Aorta (tissue), 5 donors: ENCODE measurements at places on chromosomes 7 and 10.

DNA sequence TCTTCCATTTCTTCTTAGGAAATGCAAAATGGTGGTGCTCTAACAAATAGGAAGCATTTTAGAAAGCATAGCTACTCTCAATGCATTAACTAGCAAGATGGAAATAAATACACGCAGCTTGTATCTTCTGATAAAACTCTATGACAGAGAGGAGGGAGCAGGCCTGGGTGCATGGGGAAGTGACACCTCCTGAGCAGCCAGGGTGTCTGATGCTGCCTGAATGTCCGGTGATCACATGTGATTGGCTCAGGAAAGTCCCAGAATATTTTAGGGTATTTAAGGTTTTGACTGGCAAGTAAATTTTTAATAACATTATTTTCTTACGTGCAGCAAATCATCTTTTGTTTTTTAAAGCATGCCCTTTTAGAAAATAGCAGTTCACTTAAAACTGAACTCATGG, 261.0 kb upstream of the KLF6 start:
- DNase-seq: no peak

DNA sequence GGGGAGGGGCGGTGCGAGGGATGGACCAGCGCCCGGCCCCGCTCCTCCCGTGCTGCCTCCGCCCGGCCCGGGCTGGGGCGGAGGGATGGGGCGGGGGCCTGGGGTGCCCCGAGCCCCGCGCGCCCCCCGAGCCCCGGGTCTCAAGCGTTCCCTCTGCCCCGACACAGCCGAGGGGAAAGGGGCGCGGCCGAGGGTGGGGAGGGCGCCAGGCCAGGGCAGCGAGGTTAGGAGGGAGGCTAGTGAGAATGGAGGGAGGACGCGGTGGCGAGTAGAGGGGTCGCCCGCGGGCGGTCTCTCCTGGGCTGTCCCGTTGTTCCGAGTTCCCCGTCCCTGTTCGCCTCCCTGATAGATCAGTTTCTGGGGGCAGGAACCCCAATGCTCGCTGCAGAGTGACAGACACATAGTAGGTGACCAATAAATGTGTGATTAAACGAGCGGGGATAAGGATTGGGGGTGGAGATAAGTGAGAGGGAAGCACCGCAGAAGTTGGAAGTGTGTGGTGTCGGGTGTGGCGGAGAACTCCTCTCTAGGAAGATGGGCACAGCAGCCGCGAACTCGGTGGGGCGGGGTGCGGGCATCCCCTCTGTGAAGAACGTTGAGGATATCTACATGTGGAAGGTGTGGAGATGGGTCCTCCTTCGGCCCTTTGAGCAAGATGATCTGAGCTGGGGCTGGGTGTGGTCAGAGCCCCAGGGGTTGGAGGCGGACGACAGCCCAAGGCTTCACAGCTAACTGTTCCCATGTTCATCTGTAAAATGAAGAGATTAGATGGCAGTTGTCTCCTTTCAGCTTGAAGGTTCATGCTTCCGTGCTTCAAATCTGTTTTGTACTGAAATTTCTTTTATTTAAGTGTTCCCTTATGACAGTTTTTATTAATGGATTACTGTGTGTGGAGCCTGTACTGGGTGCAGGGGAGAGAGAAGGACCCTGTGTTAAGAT, 580 bp downstream of the ZNF775 start:
- no peak for DNase-seq

DNA sequence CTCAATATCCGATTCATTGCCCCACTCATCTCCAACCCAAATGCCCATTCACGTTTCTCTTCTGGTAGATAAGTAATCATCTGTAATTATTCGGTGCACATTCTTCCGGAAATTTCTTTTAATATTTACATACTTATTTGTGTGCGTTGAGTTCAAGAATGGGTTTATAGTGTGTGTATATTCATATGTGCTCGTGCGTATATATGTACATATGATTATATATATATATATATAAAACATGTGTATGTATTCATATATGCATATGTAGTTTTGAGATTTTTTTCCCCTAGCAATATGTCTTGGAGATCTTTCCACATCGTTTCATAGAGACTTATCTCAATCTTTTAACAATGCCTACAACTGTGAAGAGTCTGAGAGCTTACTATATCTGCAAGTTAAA, 118.2 kb downstream of the MDFIC start:
- DNase-seq: no peak

DNA sequence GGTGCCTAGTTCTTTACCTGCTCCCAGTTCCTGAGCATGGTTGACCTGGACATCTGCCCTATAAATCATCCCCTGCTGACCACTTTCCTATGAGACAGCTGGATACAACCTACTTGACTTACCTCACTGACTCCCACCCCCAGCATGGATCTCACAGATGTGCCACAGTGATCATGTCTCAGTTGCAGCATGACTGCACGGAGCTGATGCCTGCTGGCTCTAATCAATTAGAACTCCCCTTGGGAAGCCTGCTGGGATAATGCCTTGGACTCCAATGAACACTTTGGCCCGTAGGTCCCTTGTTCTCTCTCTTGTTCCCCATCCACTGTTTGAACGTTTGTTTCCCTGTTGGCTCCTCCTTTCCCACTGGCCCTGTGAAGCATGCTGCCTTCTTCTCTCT, 271.2 kb upstream of the IGFBP3 start:
- DNase-seq: no peak

DNA sequence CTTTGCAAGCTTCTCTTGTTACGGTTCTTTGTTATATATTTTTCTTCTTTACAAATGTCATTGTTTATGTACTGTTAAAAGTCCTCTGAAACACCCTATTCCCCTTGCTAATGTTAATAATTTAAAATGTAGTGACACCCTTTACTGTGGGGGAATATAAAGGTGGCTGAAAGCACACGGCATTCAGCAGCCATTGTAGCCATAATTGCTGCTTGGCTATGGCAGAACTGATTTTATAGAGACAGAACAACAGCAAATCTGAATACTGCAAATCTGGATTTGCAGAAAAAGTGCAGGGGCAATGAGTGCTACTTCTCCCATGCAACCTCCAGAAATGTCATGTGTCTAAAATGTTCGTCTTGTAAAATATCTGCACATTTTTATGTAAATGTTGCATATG, 3.7 kb upstream of the WASL start:
- DNase-seq: no peak

DNA sequence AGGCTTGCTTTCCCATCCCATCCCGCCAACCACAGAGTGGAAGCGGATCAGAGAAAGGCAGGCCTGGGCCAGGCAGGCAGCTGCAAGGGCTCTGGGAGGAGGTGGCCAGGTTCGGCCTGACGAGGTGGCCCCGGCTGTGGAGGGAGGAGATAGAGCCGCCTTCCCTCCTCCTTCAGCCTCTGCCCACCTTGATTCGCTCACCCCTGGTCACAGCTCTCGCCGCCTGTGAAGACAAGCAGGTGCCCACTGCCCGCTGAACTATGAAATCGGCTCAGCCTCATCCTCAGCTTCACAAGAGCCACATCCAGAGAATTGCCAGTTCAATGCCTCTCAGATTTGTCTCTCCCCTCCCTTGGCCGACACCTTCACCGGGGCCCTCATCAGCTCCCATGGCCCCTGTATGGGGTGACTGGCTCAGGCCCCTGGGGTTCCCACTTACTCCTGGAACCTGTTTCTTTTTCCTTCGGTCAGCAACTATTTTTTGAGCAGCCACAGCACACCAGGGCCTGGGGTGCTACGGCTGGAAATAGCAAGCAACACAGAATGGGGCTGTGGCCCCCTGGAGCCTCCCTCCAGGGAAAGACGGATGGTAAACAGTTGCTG, 80.0 kb upstream of the CHST15 start:
- no peak for DNase-seq

DNA sequence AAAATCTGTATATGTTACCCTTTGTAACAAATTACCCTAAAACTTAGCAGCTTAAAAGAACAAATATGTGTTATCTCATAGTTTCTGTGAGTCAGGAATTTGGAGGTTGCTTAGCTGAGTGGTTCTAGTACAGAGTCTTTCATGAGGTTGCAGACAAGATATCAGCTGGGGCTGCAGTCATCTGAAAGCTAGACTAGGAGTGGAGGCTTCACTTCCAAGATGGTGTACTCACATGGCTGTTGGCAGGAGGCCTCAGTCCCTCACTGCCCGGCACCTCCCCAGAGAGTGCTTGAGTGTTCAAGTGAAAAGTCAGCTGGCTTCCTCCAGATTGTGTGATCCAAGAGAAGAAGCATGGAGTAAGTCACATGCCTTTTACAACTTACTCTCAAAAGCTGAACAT, 16.9 kb upstream of the GGCT start:
- DNase-seq: peak; percentile 81

DNA sequence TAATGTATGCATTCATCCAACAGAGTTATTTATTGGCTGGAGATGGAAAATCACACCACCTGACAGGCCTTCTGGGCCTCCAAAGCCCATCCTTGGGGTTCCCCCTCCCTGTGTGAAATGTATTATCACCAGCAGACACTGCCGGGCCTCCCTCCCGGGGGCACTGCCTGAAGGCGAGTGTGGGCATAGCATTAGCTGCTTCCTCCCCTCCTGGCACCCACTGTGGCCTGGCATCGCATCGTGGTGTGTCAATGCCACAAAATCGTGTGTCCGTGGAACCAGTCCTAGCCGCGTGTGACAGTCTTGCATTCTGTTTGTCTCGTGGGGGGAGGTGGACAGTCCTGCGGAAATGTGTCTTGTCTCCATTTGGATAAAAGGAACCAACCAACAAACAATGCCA, 15.3 kb downstream of the TACR2 start:
- no peak for DNase-seq

- DNase-seq: no peak
Measured at GRCh38 chr7:128164061-128164954, 76.8 kb upstream of the LEP start.
